Spleen (tissue), 13 donors: ENCODE measurements at places on chromosomes 16 and 17. TPM values are rescaled to one million over a fixed set of nuclear protein-coding genes. Genes with fewer than 3 reads are reported as not detected.

- DNase-seq: no peak
These were observed 1.9 kb downstream of the EPN3 start for GRCh38 chr17:50534222-50534978.

DNA sequence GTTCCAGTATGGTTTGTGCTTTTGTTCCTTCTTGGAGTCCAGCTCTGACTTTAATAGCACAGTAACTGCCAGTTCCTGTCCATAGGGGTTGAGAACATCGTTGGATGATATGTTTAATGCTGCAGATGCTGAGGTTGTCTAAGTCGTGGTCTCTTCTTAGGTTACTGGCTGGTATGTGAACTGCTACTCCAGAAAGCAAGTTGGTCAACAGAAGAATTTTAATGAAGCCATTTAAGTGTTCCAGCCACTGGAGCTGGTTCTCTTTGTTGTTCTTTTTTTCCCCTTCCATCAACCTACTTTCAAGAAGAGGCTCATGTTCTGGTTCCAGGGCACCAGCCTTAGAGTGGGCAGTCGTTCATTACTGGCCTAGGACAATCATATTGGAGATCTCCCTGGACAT is 140.3 kb upstream of the TBX2 start:
- no peak for DNase-seq

GRCh38 chr17:15885770-15886169 is 59.2 kb upstream of the ADORA2B start:
- no peak for DNase-seq

- DNase-seq: no peak
These were observed 84.6 kb upstream of the PMFBP1 start for GRCh38 chr16:72256398-72257066.

GRCh38 chr16:54817432-54817831 is 113.2 kb upstream of the IRX5 start:
- DNase-seq: no peak

DNA sequence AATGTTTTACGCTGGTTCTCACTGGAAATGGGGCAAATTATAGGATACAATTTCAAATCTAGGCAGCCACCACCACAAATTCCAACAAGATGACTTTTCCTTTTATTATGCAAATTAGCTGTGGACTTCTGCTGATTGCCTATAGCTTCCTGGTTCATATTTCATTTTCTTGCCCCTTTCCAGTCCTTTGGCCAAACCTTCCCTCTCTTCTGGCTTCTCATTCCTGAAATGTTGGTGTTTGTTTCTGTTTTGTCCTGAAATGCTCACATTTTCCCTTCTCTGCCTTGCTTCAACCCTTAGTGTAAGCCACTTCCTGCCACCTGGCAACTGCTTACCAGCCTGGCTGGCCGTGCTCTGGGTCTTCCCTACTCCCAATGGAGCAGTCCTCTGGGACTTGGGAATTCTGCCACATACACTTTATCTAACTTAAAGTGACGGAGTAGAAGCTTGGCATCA is 14.0 kb downstream of the PRSS54 start:
- no peak for DNase-seq

DNA sequence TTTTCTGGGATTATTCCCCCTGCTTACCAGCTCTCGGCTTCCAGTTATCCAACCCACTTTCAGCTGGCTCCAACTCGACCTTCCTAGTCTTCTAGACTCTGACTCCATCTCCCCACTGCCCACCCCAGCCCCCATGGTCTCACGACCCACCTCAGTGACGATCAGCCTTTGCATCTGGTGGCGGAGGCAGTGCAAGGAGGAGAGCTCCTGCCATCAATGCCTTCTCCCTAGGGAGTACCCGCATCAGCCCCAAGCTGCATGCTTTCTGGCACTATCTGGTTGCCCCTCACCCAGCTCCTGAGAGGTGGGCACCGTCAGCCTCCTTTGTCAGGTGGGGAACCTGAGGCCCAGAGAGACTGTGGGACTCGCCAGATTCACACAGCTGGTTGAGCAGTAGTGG is 72.6 kb upstream of the RPL38 start:
- no peak for DNase-seq

DNA sequence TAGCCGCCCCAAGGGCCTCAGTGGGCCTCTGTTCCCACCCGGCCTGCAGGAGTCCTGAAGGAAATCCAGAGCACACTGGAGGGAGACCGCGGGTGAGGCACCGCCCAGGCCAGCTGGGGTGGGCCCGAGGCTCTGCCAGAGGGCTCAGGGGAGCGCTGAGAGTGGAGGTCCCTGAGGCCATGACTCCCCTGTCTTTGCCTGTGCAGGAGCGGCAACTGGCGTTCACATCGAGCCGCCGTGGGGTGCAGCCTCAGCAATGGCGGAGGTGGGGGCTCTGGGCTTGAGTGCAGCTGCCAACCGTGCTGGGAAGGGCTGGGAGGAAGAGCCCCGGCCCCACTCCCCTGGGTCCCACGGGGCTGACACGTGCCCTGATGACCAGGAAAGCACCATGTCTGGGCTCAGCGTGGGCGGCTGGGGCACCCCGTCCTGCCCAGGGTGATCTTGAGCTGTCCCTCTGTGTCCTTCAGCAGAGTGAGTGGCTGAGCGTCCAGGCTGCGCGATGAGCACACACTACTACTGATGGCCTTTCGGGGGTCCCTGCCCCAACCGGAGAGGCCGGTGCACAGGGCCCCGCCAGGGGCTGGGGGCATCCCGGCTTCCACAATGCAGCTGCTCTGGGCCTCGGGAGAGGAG is 13.1 kb upstream of the MYO15B start:
- no peak for DNase-seq

Gene NPIPB2
- total RNA-seq: 5.7 TPM
